CMK (cell line): ENCODE measurements at places on chromosomes 3 and 15.
A peak's percentile ranks its signal among the peaks of the same experiment; 100 is the strongest.

GRCh38 chr3:184676927-184677326 lies 34.9 kb downstream of the MAGEF1 start:
- no peak for DNase-seq

DNA sequence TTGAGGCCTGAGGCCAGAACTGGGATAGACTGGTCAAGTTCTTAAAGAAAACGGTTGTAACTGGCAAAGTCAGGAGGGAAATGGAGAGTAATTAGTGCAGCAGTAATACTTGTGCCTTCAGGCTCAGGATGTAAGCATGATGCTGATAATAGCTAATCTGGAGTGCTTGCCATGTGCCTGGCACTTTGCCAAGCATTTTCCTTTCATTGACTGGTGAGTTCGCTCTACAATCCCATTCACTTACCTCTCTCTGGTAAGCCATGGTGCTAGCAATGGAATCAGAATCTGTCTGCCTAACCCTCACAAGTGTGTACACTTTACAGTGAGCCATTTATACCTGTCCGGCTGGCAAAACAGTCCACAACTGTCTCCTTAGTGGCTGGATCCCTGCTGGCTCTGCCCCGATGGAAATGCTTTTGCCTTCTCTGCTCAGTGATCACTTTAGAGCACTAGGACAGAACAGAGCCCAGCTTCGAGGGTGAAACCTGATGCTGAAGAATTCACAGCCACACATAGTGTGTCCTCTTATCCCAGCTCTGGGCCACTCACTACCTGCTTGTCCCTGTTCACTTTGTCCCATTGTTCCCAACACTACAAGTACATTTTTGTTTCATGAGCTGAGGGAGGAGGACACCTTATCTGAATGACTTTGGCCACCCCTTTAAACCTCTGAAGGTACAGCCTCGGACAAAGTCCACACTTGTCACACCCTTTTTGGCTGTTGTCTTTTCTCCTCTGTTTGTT lies 10.3 kb downstream of the CHP1 start:
- DNase-seq, result peak; percentile 33

- no peak for DNase-seq
Measured at GRCh38 chr15:73573037-73573436, 60.2 kb downstream of the NPTN start.

GRCh38 chr3:33194303-33194702 lies 24.3 kb downstream of the SUSD5 start:
- no peak for DNase-seq

DNA sequence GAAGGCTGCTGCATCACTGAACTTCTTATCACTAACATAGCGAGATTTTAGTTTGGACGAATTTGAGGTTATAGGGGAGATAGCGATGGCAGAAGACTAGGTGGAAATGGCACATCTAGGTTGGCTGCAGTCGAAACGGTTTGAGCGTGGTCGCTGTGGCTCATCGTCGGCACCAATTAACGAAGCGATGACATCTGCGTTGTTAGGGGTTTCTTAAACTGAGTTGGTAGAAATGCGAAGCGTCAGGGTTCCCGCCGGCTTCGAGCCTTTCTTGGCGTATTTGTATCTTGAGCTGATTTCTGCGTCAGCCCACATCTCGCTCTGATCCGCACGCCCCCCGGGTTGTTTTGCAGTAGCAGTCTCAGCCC lies 319 bp downstream of the LNP1 start:
- no peak for DNase-seq

GRCh38 chr3:172666873-172667694 lies 43.8 kb downstream of the NCEH1 start:
- peak; percentile 52 for DNase-seq

DNA sequence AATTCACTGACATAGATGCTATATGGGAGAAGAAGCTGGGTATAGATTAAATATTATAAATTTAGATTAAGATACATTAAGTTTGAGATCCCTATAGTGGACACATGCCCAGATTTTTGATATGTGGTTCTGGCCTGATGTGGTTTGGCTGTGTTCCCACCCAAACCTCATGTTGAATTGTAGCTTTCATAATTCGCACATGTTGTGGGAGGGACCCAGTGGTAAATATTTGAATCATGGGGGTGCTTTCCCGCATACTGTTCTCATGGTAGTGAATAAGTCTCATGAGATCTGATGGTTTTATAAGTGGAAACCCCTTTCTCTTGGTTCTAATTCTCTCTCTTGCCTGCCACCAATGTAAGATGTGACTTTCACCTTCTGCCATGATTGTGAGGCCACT lies 189.4 kb upstream of the CD96 start:
- no peak for DNase-seq

DNA sequence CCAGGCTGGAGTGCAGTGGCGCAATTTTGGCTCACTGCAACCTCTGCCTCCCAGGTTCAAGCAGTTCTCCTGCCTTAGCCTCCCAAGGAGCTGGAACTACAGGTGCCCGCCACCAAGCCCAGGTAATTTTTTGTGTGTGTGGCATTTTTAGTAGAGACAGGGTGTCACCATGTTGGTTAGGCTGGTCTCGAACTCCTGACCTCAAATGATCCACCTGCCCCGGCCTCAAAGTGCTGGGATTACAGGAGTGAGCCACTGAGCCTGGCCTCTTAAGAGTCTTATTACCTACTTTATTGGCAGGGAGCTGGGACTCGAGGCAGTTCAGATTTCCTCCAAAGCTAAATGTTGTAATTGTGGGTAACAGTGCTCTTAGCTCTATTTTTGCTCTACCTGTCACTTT lies 16.4 kb downstream of the PXYLP1 start:
- DNase-seq, result no peak

- DNase-seq, result no peak
Measured at GRCh38 chr3:152438181-152438580, 169.5 kb downstream of the MBNL1 start.

DNA sequence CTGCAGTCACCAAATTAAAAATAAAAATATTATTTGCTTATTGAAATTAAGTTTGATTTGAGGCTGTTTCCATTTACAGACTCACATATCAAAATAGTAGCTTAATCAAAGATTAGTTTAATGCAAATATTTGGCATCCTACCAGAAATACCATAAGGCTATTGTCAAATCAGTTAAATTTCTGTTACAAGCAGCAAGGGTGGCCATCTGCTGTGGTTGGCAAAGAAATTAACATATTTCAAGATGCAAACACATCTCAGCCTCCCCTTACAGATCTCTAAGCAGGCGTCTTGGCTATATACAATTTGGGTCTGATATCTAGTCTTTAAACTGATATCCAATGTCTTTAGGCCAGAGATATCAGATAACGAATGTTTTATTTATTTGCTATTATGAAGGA lies 83.2 kb upstream of the NEDD4 start:
- DNase-seq, result no peak

- DNase-seq, result no peak
Measured at GRCh38 chr3:130963878-130964277, 62.7 kb downstream of the ASTE1 start.

DNA sequence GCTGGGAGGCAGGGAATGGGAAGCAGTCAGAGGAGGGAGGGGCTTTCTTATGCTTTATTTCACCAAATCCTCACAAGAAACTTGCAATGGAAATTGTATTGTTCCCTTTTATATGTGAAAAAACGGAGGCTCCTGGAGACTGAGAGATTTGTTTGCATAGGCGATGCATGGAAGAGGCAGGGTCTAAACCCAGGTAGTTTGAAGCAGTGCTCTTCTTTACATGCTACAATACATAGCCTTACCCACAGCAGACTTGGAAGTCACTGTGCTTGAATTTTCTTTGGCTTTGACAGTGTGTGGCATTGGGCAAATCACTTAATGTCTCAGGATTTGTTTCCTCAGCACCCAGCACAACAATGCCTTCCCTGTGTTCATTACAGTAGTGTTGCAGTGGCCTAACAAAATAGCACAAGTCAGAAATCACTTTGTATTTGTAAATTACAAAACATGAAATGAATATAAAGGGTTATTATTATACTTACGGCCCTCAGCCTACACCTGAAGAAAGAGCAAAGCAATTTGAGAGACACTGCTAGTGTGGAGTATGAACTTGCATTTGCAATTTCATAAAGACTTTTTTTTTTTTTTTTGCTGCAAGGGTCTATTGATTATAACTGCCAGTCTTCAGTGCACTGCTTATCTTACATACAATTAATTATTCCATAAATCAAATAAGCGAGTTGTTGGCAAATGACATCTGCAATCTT lies 646.4 kb upstream of the KCNMB2 start:
- no peak for DNase-seq

GRCh38 chr3:88005066-88005465 lies 53.7 kb downstream of the CGGBP1 start:
- no peak for DNase-seq

- DNase-seq, result no peak
Measured at GRCh38 chr3:146504498-146505197, 35.3 kb upstream of the PLSCR2 start.

GRCh38 chr15:89576417-89576773 lies 1.1 kb downstream of the TICRR start:
- no peak for DNase-seq

GRCh38 chr15:55254916-55255679 lies 34.5 kb downstream of the RAB27A start:
- DNase-seq, result no peak
